Small intestine (tissue), 16 donors: ENCODE measurements at places on chromosomes 5 and 9. TPM values are rescaled to one million over a fixed set of nuclear protein-coding genes. Genes with fewer than 3 reads are reported as not detected.

Gene ADRA1B
- 0.45 TPM for polyA plus RNA-seq

Gene ADAMTSL1
- polyA plus RNA-seq, result 1.6 TPM

Gene AGXT2
- polyA plus RNA-seq, result 47.0 TPM

Gene CRHBP
- polyA plus RNA-seq, result 0.19 TPM

Gene RAB3C
- polyA plus RNA-seq, result 6.5 TPM

Gene KCNMB1
- 3.6 TPM for polyA plus RNA-seq

Gene DAB2
- polyA plus RNA-seq, result 8.1 TPM

Gene SURF1
- polyA plus RNA-seq, result 83.3 TPM

Gene OR1K1
- polyA plus RNA-seq, result not detected

Gene PLCXD3
- polyA plus RNA-seq, result 4.4 TPM

Gene NDOR1
- polyA plus RNA-seq, result 14.3 TPM

Gene GNA14
- not detected for polyA plus RNA-seq

Gene PCDHGB3
- polyA plus RNA-seq, result not detected

Gene TBCA
- polyA plus RNA-seq, result 218 TPM

Gene COL5A1
- 1.4 TPM for polyA plus RNA-seq

Gene CPEB4
- polyA plus RNA-seq, result 55.0 TPM

Gene SLC6A3
- not detected for polyA plus RNA-seq

Gene ROR2
- 0.54 TPM for polyA plus RNA-seq
